Activated CD4-positive, alpha-beta T cell treated with anti-CD3 and anti-CD28 coated beads, Interleukin-10, Interleukin-2, amounts not matched to agents 100 ng/mL and 50 ng/mL, durations not matched to agents 16 hours and 8 hours (primary cell): ENCODE measurements at places on chromosomes 7 and 10.

GRCh38 chr7:131011432-131011742, 277.4 kb upstream of the KLF14 start:
- DNase-seq: peak; percentile 65

- DNase-seq: no peak
These were observed 39.9 kb upstream of the PPP2R2D start for GRCh38 chr10:131860806-131861440.

DNA sequence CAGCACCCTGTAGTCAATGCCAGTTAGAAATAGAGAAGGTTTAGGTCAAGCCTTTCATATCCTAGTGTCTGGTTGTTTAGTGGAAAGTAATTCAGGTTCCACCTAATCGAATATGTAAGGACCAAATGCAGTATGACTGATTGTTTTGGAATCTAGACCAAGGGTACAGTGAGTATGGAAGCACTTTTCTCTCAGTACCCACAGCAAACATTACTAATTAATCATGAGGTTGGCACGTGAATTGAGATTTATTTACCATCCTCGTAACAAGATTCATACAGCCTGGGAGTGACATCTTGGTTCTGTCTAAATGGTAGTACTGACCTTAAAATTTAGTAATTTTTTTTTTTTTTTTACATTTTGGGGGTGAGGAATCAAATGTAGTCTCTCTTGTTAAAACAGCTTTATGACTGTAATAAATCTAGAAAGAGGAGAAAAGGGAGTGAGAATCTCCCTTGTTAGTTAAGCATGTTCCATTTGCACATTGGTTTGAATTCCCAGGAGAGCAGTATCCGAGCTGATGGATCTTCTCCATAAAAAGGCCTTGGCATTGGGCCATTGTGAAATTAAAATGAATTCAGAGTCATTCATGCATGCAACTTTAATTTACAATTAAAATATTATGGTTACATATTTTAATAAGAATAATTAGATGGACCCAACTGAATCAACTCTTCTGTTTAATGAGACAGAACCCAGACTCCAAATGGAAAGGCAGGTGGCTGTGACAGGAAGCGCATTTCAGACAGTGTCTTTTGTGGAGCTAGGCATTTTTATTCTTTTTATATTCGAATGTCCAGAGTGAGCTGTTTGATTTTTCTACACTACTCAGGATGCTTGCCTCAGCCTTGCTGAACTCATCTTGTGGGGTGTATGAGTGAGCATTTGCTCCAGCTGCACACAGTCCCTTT, 57.6 kb downstream of the SNX10 start:
- no peak for DNase-seq

DNA sequence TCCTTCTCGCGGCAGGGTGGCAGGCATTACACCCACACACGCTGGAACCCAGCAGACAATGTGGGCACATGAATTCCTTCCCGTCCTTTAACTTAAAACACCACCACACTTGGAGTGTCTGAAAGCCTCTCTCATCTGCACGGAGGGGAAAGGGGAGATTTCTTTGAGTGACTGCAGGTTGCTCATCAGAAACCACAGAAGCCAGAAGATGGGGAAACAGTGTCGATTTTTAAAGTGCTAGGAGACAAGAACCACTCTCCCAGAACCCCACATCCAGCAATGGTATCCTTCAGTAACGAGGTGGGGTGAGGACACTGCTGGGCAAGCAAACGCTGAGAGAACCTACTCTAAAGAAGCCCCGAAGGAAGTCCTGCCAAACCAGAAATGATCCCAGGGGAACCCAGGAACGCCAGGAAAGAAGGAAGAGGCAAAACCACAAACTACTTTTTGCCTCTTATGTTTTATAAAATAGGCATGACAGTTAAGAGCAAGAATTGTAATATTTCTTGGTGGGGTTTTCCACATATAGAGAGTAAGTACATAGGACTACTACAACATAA, 254.3 kb downstream of the ELFN1 start:
- DNase-seq: peak; percentile 13

GRCh38 chr7:95777269-95777668, 4.9 kb downstream of the DYNC1I1 start:
- DNase-seq: no peak

- no peak for DNase-seq
These were observed 10.6 kb upstream of the LSMEM1 start for GRCh38 chr7:112470194-112470593.

GRCh38 chr10:21724687-21725367, 190.8 kb downstream of the MLLT10 start:
- DNase-seq: peak; percentile 69

DNA sequence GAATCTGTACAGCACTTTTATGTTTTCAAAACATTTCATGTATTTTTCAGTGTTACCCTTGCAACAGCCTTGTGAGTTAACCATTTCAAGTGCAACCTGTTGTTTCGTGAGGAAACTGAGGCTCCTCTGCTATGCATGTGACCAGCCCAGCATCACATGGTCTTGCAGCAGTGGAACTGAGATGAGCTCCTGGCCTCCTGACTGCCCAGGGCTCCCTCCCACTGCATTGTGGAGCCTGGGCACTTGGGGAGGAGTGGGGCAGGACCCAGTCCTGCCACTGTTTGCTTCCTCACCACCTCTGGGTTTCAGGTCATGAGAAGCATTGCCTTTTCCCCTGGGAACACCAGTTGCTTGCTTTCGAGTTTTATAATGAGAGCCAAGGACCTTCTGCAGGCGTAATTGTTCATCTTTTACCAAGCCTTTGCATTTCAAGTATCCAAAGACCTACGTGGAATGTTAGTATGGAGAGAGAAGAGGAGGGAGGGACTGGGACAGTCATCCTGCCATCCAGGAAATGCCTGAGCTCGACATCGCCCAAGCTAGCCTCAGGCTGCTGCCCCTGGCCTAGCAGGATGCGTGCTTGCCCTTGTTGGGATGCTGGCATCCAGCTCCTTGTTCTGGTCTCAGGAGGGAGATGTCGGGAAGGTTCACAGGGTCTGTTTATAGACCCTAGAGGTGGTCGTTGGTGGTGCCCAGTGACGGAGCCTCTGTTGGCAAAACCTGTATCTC, 32.3 kb upstream of the BHLHA15 start:
- no peak for DNase-seq

GRCh38 chr7:144164784-144165183, 18.5 kb upstream of the CTAGE4 start:
- no peak for DNase-seq

GRCh38 chr7:73919694-73920375, 58.9 kb downstream of the TMEM270 start:
- DNase-seq: no peak

GRCh38 chr10:110170142-110170971, 37.0 kb upstream of the MXI1 start:
- DNase-seq: no peak

- no peak for DNase-seq
These were observed 6.1 kb downstream of the LRRTM3 start for GRCh38 chr10:66931949-66932343.

DNA sequence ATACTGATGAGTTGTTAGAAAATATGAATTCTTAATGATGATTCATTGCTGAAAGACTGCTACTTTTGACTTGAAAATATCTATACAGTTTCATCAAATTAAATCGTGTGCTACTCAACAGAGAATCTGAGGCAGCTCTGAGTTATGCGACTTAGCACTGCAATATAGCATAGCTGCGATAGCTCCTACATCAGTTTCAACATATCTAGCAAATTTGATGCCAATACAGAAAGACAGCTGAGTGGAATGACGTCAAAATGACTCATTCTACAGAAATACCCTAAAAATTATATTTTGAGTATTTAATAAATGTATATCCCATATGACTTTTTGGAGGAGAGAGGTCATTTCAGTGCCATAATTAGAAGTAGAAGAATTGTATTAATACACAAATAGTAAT, 1.1 kb upstream of the TARP start:
- no peak for DNase-seq

GRCh38 chr7:148546857-148547256, 43.7 kb upstream of the C7orf33 start:
- DNase-seq: no peak

DNA sequence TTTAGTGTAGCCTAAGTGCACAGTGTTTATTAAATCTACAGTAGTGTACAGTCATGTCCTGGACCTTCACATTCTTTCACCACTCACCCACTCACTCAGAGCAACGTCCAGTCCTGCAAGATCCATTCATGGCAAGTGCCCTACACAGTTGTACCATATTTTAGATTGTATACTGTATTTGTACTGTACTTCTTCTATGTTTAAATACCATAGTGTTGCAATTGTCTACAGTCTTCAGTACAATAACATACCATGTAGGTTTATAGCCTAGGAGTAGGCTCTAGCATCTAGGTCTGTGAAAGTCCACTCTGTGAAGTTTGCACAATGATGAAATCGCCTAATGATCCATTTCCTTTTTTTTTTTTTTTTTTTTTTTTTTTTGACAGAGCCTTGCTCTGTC, 12.0 kb downstream of the EEPD1 start:
- no peak for DNase-seq

DNA sequence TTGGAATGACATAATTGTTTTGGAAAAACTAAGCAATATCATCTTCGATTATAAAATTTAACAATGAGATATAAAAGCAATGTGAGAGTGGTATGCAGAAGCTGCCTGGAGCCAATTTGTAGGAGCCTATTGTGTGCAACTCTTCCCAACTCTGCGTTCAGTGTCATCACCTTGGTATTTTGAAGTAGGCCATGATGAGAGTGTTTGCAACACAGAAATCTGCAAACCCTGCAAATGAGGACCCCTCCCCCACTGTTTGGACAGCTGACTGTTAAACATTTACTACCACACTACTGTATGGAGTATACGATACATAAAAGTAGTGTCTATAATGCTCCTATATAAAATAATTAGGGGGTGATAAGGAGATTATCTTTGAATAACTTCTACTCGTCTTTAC, 531.3 kb downstream of the ATRNL1 start:
- DNase-seq: no peak

GRCh38 chr7:104851268-104851667, 162.7 kb upstream of the KMT2E start:
- DNase-seq: no peak

DNA sequence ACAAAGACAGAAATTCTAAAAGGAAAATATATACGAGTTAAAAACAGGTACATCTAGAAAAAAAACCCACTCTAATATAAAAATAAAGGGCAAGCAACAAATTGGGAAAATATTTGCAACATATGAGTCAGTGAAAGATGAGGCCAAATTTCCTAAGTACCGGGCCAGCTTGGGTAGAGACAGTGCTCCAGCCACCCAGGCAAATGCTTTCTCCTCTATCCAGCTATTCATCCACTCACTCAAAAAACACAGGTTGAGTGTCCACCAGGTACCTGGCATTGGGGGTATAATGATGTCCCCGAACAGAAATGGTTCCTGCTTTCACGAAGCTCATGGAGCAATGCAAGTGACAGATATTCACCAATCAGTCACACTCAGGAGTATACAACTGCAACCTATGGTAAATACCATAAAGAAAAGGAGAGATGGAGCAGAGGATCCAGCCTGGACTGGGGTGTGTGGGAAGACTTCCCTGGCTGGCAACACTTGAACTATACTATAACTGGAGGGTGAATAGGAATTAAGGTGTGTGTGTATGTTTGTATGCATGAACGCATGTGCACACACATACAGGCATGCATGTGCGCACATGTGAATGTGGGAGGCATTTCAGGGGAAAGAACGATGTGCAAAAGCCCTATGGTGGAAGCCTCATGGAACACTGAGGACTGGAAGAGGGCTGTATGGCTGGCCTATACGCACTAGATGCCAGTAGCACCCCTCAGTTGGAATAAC, 2.3 kb downstream of the ARHGAP22 start:
- no peak for DNase-seq

- DNase-seq: no peak
These were observed 55.5 kb upstream of the CABCOCO1 start for GRCh38 chr10:61606959-61607907.

DNA sequence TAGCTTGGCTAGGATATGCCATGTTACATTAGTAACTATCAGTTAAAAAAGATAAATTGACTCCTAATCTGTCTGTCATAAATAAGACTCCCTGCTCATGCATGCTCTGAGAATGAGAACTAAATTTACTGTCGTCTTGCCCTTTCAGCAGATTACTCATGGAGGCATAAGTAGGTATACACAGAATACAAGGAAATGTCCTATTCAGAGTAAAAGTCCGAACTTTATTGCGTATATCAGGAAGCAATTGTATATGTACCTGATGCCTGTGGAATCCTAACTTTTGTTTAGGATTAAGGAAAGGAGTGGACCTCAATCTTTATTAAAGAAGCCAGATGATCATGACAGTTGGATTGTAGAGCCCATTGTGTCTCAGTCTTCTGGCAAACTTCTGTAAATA, 118.6 kb downstream of the THSD7A start:
- no peak for DNase-seq

DNA sequence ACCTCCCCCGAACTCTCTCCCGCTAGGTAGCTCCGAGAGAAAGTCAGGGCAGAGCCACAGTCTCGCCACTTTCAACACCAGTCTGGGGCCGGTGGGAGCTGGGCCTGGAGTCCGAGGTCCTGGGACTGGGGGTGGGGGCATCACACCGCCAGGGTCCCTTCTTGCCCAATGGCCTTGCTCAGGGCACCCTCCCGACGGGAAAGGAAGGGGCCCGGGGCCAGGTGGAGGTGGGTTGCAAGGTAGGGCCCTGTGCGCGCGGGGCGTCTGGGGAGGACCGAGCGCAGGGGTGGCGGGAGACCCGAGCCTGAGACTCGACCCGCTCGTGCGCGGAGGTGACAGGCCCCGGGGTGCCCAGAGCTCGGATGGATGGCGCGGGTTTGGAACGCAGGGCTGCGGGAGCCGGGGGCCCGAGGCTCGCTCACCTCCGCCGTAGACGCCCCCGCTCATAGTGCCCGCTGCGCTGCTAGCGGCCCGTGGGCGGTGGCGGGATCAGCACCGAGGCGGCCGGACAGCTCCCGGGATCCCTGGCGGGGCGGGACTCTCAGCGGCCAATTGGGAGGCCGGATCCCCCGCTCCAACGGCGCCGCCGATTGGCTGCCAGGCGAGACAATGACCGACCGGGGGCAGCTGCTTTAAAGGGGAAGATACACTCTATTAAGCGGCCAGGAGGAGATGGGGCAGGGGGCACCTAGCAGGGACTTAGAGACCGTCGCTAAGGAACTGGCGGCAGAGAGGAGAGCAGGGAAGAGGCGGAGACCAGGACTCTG, at the start of gene ACTL6B:
Gene ACTL6B, minus strand, starts transcription at position 541 of the 767 bp plus-strand sequence. Its CDS starts 94 bp downstream, at position 447.
- peak; percentile 55 for DNase-seq

DNA sequence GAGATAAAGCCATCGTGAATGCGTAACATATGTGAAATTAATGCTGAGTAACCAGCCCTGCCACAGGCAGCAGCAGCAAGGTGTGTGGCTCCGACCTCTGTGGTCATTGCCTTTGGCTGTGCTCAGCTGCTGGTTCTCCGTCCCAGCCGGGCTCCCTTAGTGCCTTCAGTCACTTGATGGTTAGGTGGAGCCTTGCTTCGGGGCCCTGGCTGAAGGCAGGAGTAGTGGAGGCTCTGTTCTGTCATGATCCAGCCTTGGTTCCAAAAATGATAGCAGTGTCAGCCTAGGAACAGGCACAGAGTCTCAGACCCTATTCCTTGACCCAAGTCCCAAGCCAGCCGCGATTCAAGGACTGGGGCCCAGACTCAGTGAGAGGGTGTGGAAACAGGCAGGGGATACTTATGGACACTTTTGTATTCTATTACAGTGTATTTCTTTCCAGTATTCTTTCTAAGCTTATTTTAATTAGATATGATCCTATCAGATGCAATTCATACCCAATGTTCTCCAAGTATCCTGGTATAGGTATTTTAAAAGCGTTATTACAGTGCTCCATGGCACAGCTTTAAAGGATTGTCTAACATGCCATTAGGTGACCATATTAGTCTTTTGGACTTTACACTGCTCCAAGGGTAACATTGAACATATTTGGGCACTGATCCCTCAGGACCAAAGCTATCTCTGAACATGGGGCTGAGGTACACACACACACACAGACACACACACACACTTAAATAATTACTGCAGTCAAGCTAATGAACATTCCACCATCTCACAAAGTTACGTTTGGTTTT, 9.0 kb downstream of the SCART1 start:
- DNase-seq: no peak
